Pericardium fibroblast (primary cell): ENCODE measurements at places on chromosomes 2 and 18. TPM values are rescaled to one million over a fixed set of nuclear protein-coding genes. Genes with fewer than 3 reads are reported as not detected.

MYCN gene
- total RNA-seq = not detected in 2 replicates

DIPK1C gene
- total RNA-seq = not detected in 2 replicates

CLEC4F gene
- not detected in 2 replicates for total RNA-seq

ERCC3 gene
- total RNA-seq = 16.1 and 25.7 TPM in 2 replicates

TWSG1 gene
- total RNA-seq = 53.6 and 70.0 TPM in 2 replicates

ADD2 gene
- 0.12 and 1.2 TPM in 2 replicates for total RNA-seq

CFAP65 gene
- not detected in 2 replicates for total RNA-seq

SPP2 gene
- total RNA-seq = not detected in 2 replicates
